Right lung (tissue), 10 donors: ENCODE measurements at places on chromosomes 3 and 15. TPM values are rescaled to one million over a fixed set of nuclear protein-coding genes. Genes with fewer than 3 reads are reported as not detected.

OXSM gene
- 23.0 TPM for polyA plus RNA-seq

HYKK gene
- 6.9 TPM for polyA plus RNA-seq

SERPINI1 gene
- 10.5 TPM for polyA plus RNA-seq

ACOX2 gene
- 52.8 TPM for polyA plus RNA-seq

GABRB3 gene
- polyA plus RNA-seq = 2.2 TPM

CFAP20DC gene
- polyA plus RNA-seq = 6.1 TPM

RFTN1 gene
- 65.3 TPM for polyA plus RNA-seq

MYLK gene
- polyA plus RNA-seq = 513 TPM

EXD1 gene
- 0.07 TPM for polyA plus RNA-seq

ZIC4 gene
- not detected for polyA plus RNA-seq

TRH gene
- 0.52 TPM for polyA plus RNA-seq

TBC1D2B gene
- 48.7 TPM for polyA plus RNA-seq

TAGLN3 gene
- polyA plus RNA-seq = 3.2 TPM

TEX9 gene
- 20.4 TPM for polyA plus RNA-seq

GOLGA6L26 gene
- polyA plus RNA-seq = not detected

RABL3 gene
- 28.7 TPM for polyA plus RNA-seq

ZKSCAN7 gene
- 14.9 TPM for polyA plus RNA-seq

CHCHD4 gene
- 13.0 TPM for polyA plus RNA-seq

MNS1 gene
- 21.8 TPM for polyA plus RNA-seq

ZNF385D gene
- polyA plus RNA-seq = 12.9 TPM

FBXO40 gene
- 0.03 TPM for polyA plus RNA-seq

ARHGEF26 gene
- polyA plus RNA-seq = 29.7 TPM

CNBP gene
- polyA plus RNA-seq = 413 TPM

SEMA7A gene
- 4.2 TPM for polyA plus RNA-seq

ZNF860 gene
- polyA plus RNA-seq = 15.5 TPM

ACP3 gene
- polyA plus RNA-seq = 2.6 TPM

CHAC1 gene
- polyA plus RNA-seq = 1.1 TPM

STAC gene
- polyA plus RNA-seq = 2.0 TPM

MAP1A gene
- 5.8 TPM for polyA plus RNA-seq

TRIM42 gene
- not detected for polyA plus RNA-seq

ZNF774 gene
- 5.3 TPM for polyA plus RNA-seq

CYP8B1 gene
- polyA plus RNA-seq = 0.17 TPM
